RPMI7951 (cell line): ENCODE measurements at places on chromosomes 7 and 10. TPM values are rescaled to one million over a fixed set of nuclear protein-coding genes. Genes with fewer than 3 reads are reported as not detected.

The SLC39A12 gene
- not detected in 2 replicates for total RNA-seq

The ARHGEF5 gene
- total RNA-seq: 1.1 and 1.4 TPM in 2 replicates

The TMEM26 gene
- 1.2 TPM in 1 of 2 replicates, not detected in the other for total RNA-seq

The HYAL4 gene
- not detected in 2 replicates for total RNA-seq

The PDK4 gene
- 1.7 and 2.3 TPM in 2 replicates for total RNA-seq

The ZNF736 gene
- total RNA-seq: 8.2 and 8.7 TPM in 2 replicates

The CHAT gene
- not detected in 2 replicates for total RNA-seq

DNA sequence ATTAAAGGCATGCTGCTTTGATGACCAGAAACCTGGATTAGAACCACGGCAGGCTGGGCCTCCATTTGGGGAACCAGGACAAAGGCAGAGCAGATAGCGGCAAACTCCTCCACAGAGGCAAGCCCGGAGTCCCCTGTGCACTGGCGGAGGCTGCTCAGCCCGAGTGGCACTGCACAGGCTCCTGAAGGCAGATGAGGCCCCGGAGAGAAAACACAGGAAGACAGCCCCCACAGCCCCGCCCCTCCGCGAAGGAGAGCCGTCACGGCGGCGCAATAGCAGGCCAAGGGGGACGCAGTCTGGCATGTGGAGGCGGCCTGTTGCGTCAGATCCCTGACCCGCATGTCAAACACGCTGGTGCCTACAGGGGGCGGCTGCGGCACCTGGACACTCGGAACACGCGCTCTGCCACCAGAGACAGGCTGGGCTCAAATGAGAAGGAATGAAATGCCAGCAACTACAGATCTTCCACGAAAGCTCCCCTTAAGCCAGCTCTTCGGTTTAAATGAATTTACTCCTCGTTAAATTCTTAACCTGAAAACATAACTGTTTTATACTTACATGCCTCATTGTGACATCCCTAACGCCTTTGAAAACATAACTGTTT lies 128.5 kb downstream of the MAD1L1 start:
- DNase-seq: no peak

GRCh38 chr7:116772926-116773749 lies 89.2 kb upstream of the CAPZA2 start:
- peak; percentile 9 for DNase-seq

GRCh38 chr7:108086546-108086945 lies 43.6 kb downstream of the LAMB4 start:
- DNase-seq: peak; percentile 91

- DNase-seq: no peak
Measured at GRCh38 chr10:116718058-116718457, 24.3 kb downstream of the HSPA12A start.

GRCh38 chr7:53003653-53004445 lies 31.6 kb upstream of the POM121L12 start:
- no peak for DNase-seq
